AML-193 (cell line): ENCODE measurements at places on chromosomes 5 and 9.

DNA sequence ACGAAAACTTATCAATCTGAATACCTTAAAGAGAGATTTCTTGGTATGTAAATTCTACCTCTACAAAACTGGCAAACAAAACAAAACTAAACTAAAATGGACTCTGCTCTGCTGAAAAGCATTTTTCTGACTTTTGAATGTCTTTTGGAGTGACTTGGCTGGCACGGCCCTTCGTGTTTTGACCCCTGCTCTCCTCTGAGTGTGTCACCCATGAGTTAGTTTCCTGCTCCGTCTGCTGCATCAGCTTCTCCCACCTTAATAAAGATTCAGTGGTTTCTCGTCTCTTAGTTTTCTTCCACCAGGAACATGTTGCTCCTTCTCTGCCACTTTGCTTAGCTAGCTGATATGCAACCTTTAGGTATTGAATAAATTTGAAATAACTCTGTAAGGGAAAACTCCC lies 1084.0 kb upstream of the CDH18 start:
- no peak for DNase-seq

DNA sequence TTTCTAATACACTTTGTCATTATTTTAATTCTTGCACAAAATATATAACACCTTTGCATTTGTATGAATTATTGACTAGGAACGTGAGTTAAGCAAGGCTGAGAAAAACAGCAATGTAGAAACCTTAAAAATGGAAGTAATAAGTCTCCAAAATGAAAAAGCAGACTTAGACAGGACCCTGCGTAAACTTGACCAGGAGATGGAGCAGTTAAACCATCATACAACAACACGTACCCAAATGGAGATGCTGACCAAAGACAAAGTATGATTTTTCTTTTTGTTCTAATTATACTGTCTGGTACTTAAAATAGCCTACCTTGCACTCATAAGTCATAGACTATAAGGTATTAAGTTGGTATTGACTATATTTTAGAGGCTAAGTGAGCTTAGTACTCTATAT lies 34.4 kb downstream of the RAD50 start:
- no peak for DNase-seq

- DNase-seq = no peak
Measured at GRCh38 chr9:137720571-137721110, 101.8 kb downstream of the EHMT1 start.

- no peak for DNase-seq
Measured at GRCh38 chr9:107614765-107615164, 125.2 kb upstream of the KLF4 start.
